A549 treated with ZK216348 at 1 μM for 4 hours (cell line): ENCODE measurements at places on chromosomes 7 and 10. TPM values are rescaled to one million over a fixed set of nuclear protein-coding genes. Genes with fewer than 3 reads are reported as not detected.

The BTRC gene
- total RNA-seq, result 6.2 to 12.9 TPM (median 10.0 TPM) in 5 replicates

The PNLIPRP3 gene
- not detected in 5 replicates for total RNA-seq

The SRRM3 gene
- 5.8 to 11.6 TPM (median 10.0 TPM) in 5 replicates for total RNA-seq

The EXOC4 gene
- total RNA-seq, result 19.1 to 22.3 TPM (median 21.0 TPM) in 5 replicates
